ENCODE measurements at places on chromosomes 4 and X. TPM values are rescaled to one million over a fixed set of nuclear protein-coding genes. Genes with fewer than 3 reads are reported as not detected.

GRCh38 chrX:15167826-15168225, 102.1 kb downstream of the ASB9 start:
- DNase-seq = no peak

DNA sequence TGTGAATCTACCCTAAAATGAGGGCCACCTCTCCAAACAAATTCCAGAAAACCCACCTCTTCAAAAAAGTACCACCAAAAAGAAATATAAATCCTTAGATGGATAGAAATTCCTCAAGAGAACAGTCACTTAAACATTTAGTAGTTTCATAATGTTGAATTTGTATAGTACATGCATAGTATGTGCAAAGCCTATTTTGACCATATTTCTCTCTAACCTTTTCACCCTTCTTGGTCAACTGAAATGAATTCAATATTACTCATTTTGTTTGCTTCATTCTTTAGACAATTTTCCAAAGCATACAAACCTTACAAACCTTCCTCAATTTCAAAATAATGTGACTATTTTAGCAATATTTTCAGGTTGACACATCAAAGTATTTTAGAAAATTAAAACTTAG, 4.1 kb downstream of the RHOXF1 start:
- no peak for DNase-seq

- DNase-seq = no peak
Observed at GRCh38 chr4:8704632-8705031, 112.1 kb downstream of the CPZ start.

- DNase-seq = no peak
Observed at GRCh38 chr4:186104890-186105646, 564 bp downstream of the FAM149A start.

GRCh38 chrX:143336261-143336660, 181.0 kb downstream of the SPANXN3 start:
- no peak for DNase-seq

- DNase-seq = no peak
Observed at GRCh38 chr4:131288441-131288840, 1860.7 kb upstream of the PCDH10 start.

The FGF2 gene
- total RNA-seq = 49.1 TPM

Data from renal cortical epithelial cell (primary cell).